ENCODE measurements at places on chromosomes 6 and 20.

GRCh38 chr6:121436960-121437850 is 1.8 kb downstream of the GJA1 start:
- H3K4me1 ChIP-seq = peaks cover 4% of the 10 kb centered on the region
- peak overlapping the region; percentile 63 for H3K4me3 ChIP-seq
- peak overlapping the region; percentile 84 for H3K27ac ChIP-seq
- H3K36me3 ChIP-seq = no peaks in the 10 kb centered on the region

DNA sequence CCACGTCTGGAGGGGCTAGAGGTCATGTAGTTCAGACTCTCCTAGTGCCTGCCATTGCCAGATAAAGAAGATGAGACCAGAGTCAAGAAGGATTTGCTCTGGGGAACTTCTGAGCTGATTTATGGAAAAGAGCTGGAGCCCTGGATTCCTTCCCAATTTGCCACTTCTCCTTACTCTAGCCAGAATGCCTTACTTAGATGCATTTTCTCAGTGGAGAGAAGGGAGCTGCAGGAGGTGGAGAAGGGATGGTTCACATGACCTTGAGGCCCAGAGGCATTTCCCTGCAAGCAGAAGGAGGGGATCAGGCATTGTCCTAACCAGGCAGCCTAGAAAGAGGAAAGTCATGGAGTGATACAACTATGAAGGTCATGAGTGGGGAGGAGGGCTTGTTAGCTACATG is 122.2 kb downstream of the UNC5CL start:
- peaks cover 7% of the 10 kb centered on the region for H3K4me1 ChIP-seq
- H3K4me3 ChIP-seq = no peak overlapping the region
- H3K27ac ChIP-seq = no peak overlapping the region

GRCh38 chr20:61573415-61574305 is 321.6 kb downstream of the CDH4 start:
- no peak overlapping the region for H3K4me3 ChIP-seq
- DNase-seq = no peak
- no peak overlapping the region for H3K27ac ChIP-seq
- H3K27me3 ChIP-seq = no peaks in the 10 kb centered on the region
- H3K4me1 ChIP-seq = no peaks in the 10 kb centered on the region
- H3K36me3 ChIP-seq = no peaks in the 10 kb centered on the region

GRCh38 chr20:3731944-3732326 is 550 bp upstream of the HSPA12B start:
- no peaks in the 10 kb centered on the region for H3K36me3 ChIP-seq
- DNase-seq = no peak
- peaks cover 5% of the 10 kb centered on the region for H3K4me1 ChIP-seq

DNA sequence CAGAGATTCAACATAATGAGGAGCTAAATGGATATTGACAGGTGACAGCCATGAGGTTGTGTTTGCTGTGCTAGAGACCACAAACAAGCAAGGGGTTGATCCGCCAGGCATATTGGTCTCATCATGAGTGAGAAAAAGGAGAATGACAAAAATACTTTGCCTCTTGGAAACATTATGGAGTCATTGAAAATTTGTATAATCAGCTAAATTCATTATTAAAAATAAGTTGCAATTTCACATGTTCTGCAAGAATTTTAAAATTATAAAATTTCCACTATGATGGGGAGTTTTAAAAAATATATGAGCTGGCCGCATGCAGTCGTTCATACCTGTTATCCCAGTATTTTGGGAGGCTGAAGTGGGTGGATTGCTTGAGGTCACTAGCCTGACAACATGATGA is 912.3 kb upstream of the SLC35B3 start:
- H3K27me3 ChIP-seq = no peaks in the 10 kb centered on the region
- H3K36me3 ChIP-seq = no peaks in the 10 kb centered on the region
- DNase-seq = no peak
- no peaks in the 10 kb centered on the region for H3K4me1 ChIP-seq
- no peak overlapping the region for H3K4me3 ChIP-seq

- peaks cover 7% of the 10 kb centered on the region for H3K4me1 ChIP-seq
- H3K4me3 ChIP-seq = no peak overlapping the region
- H3K27me3 ChIP-seq = no peaks in the 10 kb centered on the region
- no peak for DNase-seq
These were observed 69.3 kb upstream of the IER3 start for GRCh38 chr6:30813631-30814145.

DNA sequence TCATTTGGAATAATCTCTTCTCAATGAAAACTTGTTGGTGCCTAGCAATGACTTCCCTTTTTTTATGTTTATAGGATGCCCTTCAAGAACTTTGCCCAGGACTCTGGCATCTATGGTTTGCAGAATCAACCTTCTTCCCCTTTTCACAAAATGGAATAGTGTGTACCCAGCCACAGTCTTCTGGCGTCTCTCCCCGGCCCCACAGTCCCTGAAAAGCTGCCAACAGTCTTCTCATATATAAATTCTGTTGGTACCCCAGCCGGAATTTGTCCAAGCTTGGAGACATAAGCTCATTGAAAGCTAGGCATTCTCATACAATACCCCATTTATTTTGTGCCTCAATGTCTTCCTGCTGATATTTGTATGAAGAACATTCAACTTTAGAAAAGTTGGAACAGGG is 26.4 kb upstream of the MCM3 start:
- H3K4me3 ChIP-seq = no peak overlapping the region
- H3K27ac ChIP-seq = no peak overlapping the region
- DNase-seq = no peak
- H3K36me3 ChIP-seq = no peaks in the 10 kb centered on the region
- no peaks in the 10 kb centered on the region for H3K27me3 ChIP-seq

DNA sequence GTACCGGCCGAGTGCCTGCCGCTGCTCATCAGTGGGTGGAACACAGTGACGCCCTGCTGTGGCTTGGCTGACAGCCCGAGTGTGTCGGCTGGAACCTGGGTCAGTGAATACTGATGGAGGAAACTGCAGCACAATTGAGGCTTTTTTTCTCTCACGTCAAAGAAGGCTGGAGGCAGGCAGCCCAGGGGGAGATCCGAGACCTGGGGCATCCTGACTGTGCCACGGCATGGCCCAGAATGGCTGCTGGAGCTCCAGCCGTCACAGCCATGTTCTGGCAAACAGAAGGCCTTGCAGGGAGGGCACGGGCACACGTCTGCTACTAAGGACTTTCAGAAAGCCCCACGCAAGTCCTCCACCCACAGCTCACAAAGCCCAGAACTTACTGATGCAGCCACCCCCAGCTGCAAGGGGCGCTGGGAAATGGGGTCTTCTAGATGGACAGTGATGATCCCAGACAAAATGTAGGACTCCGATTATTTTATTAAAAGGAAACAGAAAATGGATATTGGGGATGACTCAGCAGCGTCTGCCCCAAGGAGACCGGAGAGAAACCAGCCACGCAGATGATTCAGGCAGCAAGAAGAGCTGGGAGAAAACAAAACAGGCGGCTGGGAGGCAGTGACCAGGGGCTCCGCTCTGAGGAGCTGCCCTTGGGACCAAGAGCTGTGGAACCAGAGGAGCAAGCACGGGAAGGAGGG is 140.0 kb downstream of the TAF4 start:
- H3K4me3 ChIP-seq = no peak overlapping the region
- no peaks in the 10 kb centered on the region for H3K4me1 ChIP-seq
- no peaks in the 10 kb centered on the region for H3K27me3 ChIP-seq
- H3K36me3 ChIP-seq = no peaks in the 10 kb centered on the region
- DNase-seq = no peak

GRCh38 chr20:33568378-33568777 is 78.5 kb downstream of the CBFA2T2 start:
- no peaks in the 10 kb centered on the region for H3K27me3 ChIP-seq
- no peaks in the 10 kb centered on the region for H3K36me3 ChIP-seq
- DNase-seq = no peak
- peaks cover 8% of the 10 kb centered on the region for H3K4me1 ChIP-seq
- H3K4me3 ChIP-seq = no peak overlapping the region

DNA sequence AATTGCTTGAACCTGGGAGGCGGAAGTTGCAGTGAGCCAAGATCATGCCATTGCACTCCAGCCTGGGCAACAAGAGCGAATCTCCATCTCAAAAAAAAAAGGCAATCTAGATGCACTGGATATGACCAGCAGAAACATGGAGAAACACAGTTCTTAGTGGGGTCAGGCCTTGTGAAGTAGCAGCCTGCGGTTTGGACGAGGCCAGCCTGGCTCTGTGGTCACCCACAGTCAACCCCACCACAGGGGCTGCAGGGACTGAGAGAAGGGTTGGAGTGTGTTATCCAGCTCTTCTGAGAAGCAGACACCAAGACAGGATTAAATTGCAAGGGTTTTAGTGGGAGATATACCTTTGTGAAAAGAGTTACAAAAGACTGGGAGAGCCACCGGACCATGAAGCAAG is 194.3 kb upstream of the PROKR2 start:
- no peaks in the 10 kb centered on the region for H3K36me3 ChIP-seq
- H3K27ac ChIP-seq = no peak overlapping the region
- DNase-seq = no peak
- no peaks in the 10 kb centered on the region for H3K4me1 ChIP-seq
- no peaks in the 10 kb centered on the region for H3K27me3 ChIP-seq

DNA sequence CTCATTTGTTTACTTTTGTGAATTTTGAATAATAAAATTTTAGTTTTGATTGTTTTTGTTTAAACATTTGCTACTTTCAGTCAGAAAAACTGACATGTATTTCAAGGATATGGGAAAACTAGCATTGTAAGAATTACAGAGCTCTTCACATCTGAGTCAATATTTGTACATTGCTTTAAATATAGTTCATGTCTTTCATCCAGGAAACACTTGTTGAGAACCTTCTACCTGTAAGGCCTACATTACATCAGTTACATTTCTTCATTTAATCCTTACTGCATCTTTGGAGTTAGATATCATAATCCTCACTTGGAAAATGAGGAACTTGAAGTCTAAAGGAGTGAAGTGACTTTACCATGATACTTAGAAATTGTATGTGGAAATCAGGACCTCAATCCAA is 242.9 kb downstream of the KCNQ5 start:
- no peaks in the 10 kb centered on the region for H3K4me1 ChIP-seq
- no peak overlapping the region for H3K27ac ChIP-seq
- H3K4me3 ChIP-seq = no peak overlapping the region
- DNase-seq = no peak

GRCh38 chr6:122014961-122015360 is 384.5 kb upstream of the HSF2 start:
- no peak overlapping the region for H3K4me3 ChIP-seq
- H3K4me1 ChIP-seq = no peaks in the 10 kb centered on the region
- no peaks in the 10 kb centered on the region for H3K36me3 ChIP-seq
- no peak for DNase-seq
- no peaks in the 10 kb centered on the region for H3K27me3 ChIP-seq

DNA sequence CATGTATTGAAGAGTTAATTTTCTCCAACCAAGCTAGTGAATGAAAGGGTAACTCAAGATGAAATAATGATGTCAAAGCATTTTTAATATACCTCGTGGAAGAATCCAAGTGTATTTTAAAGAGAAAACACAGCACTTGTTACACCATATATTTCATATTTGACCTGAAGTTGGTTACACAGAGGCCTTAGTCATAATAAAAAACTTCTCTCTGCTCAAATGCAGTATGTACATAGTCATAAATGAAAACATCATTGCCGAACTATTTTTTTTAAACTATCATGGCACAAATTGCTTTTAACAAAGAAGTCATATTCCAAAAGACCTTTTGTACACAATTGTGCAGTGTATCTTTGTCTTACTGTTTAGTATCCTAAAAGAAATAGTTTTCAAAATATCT is 43.0 kb downstream of the BACH2 start:
- H3K27ac ChIP-seq = no peak overlapping the region
- no peaks in the 10 kb centered on the region for H3K27me3 ChIP-seq
- H3K4me3 ChIP-seq = no peak overlapping the region
- no peak for DNase-seq
- no peaks in the 10 kb centered on the region for H3K36me3 ChIP-seq

DNA sequence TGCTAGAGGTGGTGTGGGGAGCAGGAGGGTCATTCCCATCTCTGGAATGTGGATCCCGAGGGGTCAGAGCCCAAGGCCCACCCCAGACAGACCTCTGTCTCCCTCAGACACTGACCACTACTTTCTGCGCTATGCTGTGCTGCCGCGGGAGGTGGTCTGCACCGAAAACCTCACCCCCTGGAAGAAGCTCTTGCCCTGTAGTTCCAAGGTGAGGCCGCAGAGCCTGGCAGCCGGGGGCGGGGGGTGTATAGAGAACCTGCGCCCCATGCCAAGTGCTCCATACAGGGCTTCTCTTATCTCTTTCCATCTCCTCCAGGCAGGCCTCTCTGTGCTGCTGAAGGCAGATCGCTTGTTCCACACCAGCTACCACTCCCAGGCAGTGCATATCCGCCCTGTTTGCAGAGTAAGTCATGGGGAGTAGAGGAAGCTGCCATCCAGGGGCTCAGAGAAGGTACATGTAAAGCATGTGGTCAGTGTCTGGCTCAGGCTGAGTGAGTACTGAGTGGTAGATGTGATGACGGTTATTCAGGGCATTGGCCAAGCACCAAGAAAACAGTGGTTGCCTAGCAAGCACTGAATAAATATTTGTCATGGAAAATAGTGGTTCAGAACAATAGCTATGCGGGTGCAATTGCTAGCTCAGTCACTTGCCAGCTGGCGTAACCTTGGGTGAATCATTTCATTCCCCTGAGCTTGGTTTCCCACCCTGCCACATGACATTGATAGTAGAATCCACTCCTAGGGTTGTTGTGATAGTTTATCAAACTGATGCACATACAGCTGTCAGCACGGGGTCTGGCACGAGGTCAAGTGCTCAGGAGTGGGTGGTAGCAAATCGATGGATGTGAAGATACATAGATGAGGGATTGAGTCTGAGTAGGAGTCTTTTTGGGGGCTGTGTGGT is 3.5 kb downstream of the PIGT start:
- DNase-seq = no peak
- H3K4me3 ChIP-seq = no peak overlapping the region
- no peaks in the 10 kb centered on the region for H3K36me3 ChIP-seq
- H3K27me3 ChIP-seq = no peaks in the 10 kb centered on the region
- H3K4me1 ChIP-seq = peaks cover 5% of the 10 kb centered on the region

DNA sequence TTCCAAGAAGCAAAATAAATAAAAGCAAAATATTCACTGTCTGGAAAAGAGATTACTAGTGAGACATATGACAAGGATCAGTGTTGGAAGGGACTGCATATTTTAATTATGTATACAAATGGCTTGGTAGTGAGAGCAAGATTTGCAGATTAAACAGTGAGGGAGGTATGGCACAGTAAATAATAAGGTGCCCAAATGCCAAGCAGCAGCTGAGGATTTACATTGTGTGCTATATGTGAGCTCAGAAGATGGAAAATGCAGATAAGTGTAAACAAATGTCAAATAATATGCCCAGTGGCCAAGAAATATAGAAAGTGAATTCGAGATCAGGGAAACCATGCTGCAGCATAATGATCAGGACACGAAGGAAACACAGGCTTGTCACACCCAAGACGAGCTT is 173.8 kb upstream of the NRSN1 start:
- H3K36me3 ChIP-seq = no peaks in the 10 kb centered on the region
- no peaks in the 10 kb centered on the region for H3K4me1 ChIP-seq
- no peak overlapping the region for H3K27ac ChIP-seq
- DNase-seq = no peak
- H3K27me3 ChIP-seq = no peaks in the 10 kb centered on the region

Measured in ovary (tissue), 10 donors.